ENCODE measurements at places on chromosomes 12 and 14.

DNA sequence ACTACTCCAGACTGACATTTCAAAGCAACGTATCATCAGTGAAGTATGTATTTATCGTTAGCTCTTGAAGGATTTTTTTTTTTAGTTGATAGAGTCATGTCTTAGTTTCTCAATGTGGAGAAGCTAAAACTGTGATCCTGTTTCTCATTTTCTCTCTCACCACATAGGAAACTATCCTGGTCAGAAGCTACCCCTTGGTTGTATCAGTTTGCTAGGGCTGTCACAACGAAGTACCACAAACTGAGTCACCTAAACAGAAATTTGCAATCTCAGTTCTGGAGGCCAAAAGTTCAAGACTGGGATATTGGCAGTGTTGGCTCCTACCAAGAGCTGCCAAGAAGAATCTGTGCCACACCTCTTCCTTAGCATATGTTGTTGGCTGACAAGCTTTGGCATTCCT lies 369.1 kb downstream of the RGS6 start:
- DNase-seq, result no peak

GRCh38 chr14:54435500-54435981 lies 5.6 kb downstream of the CNIH1 start:
- DNase-seq, result peak; percentile 57

DNA sequence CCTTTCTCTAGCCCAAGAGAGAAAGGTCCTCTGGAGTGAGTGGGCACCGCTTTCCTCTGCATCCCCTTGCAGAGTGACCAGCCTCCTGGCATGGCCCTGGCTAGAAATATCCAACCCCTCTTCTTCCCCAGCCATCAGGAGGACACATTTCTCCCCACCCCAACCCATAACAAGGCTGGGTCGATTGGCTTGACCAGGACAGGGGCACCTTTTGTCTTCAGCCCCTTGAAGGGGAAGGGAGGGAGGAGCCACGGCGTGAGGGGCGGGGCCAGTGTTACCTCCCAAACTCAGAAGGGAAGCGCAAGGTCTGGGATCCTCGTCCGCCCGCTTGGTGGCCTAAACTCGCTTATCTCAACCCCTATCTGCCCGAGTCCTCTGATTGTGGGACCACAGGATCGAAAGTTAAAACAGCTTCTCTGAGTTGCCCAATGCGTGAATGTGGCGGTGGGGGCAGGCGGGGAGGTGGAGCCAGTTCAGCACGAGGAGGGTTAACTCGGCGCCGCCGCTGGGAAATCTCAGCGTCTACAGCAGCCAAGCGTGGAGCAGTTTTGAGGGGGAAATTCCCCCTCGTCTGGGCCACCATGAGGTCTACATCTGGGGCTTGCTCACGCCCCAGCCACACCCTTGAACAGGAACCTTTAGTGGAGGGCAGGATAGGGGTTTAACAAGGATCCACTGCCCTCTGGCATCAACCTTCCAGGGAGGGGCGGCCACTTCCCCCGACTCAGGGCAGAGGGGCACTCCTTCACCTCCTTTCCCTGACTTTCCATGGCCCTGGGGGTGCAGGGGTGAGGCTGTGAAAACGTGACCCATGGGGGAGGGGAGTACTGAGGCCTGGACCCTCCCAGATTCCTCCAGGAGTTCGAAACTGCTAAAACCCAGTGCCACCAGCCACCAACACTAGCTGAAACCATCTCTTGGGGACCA lies 795 bp downstream of the STAT6 start:
- DNase-seq, result no peak

DNA sequence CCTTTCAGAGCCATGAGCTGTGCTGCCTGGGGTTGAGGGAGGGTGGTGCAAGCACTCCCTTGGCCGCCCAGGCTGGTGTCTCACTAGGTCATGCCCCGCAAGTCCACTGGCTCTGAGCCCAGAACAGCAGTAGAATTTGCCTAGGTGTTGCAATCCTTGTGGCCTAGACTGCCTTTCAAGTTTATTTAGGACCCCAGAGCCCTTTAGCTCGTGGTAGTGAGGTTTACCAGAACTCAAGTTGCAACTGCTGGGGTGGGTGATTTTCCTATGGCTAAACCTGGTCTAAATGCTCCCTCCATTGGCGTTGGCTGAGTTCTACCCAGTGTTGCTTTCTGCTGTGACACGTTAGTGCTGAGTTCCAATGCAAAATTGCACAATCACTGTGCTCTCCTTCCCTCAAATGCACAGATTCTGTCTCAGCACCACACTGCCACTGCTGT lies 287.2 kb downstream of the BCAT1 start:
- peak; percentile 95 for DNase-seq

- DNase-seq, result no peak
Observed at GRCh38 chr12:10069099-10069498, 29.7 kb downstream of the CLEC1A start.

- DNase-seq, result no peak
Observed at GRCh38 chr12:127781336-127781735, 485.6 kb upstream of the TMEM132C start.

DNA sequence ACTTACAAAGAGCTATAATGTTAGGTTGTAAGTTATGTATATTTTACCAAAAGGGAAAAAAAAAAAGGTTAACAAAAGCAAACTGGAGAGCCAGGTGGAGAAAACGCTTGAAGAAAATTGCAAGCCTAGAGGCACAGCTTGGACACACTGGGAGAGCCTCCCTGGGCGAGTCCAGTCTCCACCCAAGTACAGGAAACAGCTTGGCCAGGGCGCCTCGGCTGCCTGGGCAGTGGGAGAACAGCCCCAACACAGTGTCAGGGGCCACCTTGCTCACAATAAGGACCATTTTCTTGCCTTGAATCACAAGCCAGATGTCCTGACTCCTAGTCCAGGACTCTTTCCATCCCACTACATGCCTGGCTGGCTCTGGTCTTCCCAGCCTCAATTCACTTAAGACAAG lies 33.3 kb downstream of the TTC7B start:
- no peak for DNase-seq

GRCh38 chr12:81094718-81095360 lies 17.0 kb downstream of the ACSS3 start:
- no peak for DNase-seq

- DNase-seq, result no peak
Observed at GRCh38 chr12:52715416-52715815, 12.1 kb upstream of the KRT77 start.

DNA sequence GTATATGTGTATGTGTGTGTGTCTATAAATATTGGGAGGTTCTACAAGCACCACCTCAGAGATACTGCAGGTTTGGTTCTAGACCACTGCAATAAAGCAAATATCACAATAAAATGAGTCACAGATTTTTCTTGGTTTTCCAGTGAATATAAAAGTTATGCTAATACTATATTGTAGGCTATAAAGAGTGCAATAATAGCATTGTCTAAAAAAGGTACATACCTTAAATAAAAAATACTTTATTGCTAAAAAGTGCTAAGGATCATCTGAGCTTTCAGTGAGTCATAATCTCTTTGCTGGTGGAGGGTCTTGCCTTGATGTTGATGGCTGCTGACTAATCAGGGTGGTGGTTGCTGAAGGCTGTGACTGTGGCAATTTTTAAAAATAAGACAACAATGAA lies 111.1 kb downstream of the VEZT start:
- DNase-seq, result no peak

GRCh38 chr14:75433631-75434071 lies 5.8 kb downstream of the JDP2 start:
- no peak for DNase-seq

- no peak for DNase-seq
Observed at GRCh38 chr12:27183342-27183741, 60.7 kb upstream of the STK38L start.

- DNase-seq, result no peak
Observed at GRCh38 chr14:33726685-33727084, 224.2 kb downstream of the EGLN3 start.

- DNase-seq, result no peak
Observed at GRCh38 chr12:49298160-49298559, 3.2 kb downstream of the PRPH start.

- DNase-seq, result no peak
Observed at GRCh38 chr14:97499790-97500481, 702.8 kb downstream of the VRK1 start.

GRCh38 chr14:52244997-52245396 lies 22.5 kb upstream of the PTGDR start:
- no peak for DNase-seq

DNA sequence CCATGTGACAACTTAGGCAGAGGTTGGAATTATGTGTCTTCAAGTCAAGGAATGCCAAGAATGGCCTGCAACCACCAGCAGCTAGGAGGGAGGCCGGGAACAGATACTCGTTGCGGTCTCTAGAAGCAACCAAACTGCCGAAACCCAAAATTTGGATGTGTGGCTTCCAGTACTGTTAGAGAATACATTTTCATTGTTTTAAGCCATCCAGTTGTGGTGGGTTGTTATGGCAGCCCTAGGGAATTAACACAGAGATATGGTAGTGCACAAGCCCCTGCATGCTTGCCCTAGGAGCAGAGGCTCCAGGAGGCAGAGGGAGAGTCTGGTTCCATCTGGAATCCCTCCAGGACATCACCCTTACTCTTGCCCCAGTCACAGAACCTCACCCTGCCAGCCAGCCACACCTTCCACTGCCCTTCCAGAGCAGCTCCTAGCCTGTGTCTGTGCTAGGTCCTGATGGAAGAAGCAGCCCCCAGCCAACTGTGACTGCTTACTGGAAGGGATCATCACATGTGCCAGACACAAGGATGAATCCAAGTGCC lies 19.5 kb downstream of the PITPNM2 start:
- DNase-seq, result peak; percentile 47

DNA sequence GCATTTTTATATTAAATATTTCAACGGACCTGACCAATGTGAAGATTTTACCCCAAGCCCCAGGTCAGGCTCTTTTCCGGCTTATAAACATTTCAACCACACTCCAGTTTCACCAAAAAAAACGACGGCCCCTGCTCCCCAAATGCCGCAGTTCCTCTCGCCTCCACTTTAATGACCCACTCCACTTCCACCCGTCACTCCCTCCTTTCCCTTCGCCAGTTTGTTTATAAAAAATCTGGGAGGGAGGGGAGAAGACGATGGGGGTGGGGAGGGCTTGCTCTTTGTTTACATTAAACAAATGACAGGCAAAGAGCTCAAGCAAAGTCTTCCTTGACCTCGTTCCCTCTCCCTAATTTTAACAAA lies 5.4 kb downstream of the SIX6 start:
- no peak for DNase-seq

DNA sequence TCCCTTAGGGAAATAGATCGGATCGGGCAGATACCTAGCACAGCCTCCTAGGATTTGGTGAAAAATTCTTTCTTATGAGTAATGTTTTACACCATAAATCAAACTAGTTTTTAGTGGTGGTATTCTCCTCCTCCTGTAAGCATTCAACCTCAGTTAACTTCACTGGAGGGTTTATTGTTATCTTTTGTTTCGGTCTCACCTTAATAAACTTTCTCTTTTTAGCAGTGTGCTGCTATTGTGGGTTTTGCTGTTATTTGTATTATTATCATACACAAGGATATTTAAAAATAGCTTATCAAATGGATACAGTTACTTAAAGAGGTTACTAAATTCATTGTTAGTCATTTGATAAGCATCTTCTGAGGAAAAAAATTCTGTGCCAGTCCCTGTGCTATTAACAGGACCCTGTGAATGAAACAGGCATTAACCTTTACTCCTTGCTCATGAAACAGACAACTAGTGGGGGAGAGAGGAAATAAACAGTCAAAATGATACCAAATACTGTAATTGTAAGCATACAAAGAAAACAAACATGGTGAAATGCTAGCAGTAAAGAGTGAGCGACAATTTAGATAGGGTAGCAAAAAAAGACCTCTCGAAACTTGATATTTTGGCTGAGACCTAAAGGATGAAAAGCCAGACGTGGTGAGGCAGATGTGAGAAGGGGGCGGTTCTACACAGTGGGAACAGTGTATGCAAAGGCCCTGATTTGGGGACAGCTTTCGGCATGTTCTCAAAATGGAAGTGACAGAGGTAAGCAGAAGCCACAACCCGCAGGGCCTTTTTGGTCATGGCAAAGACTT lies 178.7 kb upstream of the SOX5 start:
- no peak for DNase-seq

DNA sequence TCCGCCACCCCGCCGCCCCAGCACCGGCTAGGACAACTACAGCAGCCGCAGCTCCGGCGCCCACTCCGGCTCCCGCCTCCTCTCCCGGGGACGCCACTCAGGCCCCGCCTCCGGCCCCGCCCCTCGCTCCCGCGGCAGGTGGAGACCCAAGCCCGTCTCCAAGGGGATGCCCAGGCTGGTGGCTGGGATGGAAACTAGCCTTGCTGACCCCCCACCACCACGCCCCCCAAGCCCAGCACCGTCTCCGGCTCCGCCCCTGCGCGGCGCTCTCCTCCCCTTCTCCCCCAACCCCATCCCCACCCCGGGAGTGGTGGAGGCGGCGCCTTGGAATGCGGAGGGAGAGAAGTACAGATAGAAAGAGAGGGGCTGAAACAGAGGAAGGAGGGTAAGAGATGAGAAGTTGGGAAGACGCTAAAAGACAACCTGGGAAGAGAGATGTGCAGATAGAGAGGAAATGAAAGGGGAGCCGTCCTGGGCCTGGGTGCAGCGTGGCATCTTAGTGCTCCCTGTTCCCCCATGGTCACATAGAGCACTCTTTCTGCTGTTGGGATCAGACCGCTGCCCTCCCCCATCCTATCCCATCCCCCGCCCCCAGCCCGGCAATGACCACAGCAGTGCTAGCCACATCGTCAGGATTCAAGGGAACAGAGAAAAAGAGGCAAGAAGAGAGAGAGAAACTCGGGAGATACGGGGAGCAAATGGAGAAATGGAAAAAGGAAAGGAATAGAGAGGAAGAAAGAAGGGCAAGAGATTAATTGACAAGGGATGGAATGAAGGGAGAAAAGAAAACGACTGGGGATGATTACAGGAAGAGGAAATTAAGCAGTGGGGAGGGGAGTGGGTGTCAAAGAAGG lies at the start of gene ITGA7:
Gene ITGA7, minus strand, starts transcription at position 64 of the 854 bp plus-strand sequence. CDS start 222 bp downstream, outside the sequence.
- DNase-seq, result no peak

DNA sequence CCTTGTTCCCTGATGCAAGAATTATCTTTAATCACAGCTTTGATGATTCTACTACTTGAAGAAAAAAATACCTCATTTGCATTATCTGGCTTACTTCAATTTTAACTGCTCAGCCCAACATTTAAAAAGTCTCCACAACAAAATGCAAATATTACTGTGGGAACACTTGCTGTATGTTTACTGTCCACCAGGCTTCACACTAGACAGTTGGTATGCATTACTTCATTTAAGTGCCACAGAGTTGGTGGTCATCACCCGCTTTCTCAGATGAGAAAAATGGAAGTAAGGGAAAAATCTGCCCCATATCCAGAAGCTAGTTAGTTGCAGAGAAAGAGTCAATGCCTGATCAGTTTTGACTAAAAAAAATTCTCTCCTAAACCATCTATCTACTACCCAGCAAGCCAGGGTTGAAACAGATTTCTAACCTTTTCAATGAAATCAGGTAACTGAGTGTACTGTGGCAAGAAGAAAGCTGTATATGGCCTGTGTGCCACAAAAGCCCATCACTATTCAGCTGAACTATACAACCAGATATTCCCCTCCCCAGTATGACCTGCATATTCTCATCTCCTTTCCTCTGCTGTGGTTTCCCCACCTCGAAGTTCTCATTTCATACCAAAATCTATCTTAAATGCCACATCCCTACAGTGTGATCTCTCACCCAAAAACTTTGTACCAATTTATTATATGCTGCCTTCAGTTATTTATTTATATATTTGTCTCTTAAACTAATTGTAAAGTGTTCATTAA lies 90.3 kb downstream of the ATP2B1 start:
- no peak for DNase-seq

Data from cardiac fibroblast (primary cell).